ENCODE measurements at places on chromosomes 1 and 21.

GRCh38 chr1:20028125-20028524 is 41.9 kb upstream of the PLA2G5 start:
- no peak for DNase-seq

DNA sequence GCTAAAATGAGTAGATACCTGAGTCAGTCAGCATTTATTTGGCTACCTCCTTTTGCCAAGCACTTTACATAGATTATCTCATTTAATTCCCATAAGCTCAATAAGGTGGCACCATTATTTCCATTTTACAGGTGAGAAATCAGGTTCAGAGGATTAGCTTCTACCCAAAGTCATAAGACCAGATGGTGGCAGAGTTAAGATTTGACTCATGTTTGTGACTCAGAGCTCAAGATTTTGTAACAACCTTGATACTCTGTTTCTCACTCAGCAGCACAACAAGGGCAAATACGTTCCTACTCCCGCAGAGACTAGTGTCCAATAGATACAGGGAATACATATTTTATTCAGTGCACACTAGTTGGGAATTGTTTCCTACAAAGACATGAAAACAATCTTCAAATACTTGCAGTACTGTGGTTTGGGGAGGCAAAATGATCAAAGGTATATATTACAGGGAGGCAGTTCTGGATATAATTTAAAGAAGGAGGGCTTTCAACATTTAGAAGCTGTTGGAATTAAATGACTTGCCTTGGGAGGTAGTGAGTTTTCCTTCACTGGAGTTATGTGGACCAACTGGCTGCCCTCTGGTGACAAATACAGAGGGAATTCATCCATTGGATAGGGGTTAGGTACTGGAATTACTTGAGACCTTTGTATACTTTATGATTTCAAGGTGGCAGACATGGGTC is 3.6 kb downstream of the LEPR start:
- DNase-seq, result peak; percentile 88

- no peak for DNase-seq
Measured at GRCh38 chr21:33317786-33318486, 6.8 kb upstream of the IFNAR1 start.

DNA sequence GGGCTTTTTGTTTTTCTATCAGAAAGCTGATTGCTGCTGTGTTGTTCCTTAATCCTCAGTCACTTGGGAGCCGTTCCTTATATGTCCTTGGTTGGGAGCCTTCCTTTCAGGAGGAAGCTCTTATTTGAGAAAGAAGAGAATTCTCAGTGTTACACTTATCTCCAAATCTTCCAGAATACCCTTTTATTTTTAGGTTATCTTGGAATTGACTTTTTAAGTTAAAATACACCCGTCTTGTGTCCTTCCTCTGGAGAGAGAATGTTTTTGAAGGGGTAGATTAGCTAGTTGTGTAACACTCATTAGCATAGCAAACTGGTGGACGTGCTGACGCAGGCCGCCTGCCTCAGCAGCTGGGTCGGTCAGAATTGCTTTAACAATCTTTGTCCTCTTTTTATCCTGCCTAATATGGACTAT is 42.1 kb downstream of the LRRC8B start:
- DNase-seq, result no peak

GRCh38 chr1:32743380-32744070 is 41.0 kb upstream of the SYNC start:
- no peak for DNase-seq

GRCh38 chr21:41519806-41520559 is 12.0 kb upstream of the TMPRSS2 start:
- no peak for DNase-seq

- DNase-seq, result no peak
Measured at GRCh38 chr1:162011337-162012012, 12.2 kb downstream of the OLFML2B start.

DNA sequence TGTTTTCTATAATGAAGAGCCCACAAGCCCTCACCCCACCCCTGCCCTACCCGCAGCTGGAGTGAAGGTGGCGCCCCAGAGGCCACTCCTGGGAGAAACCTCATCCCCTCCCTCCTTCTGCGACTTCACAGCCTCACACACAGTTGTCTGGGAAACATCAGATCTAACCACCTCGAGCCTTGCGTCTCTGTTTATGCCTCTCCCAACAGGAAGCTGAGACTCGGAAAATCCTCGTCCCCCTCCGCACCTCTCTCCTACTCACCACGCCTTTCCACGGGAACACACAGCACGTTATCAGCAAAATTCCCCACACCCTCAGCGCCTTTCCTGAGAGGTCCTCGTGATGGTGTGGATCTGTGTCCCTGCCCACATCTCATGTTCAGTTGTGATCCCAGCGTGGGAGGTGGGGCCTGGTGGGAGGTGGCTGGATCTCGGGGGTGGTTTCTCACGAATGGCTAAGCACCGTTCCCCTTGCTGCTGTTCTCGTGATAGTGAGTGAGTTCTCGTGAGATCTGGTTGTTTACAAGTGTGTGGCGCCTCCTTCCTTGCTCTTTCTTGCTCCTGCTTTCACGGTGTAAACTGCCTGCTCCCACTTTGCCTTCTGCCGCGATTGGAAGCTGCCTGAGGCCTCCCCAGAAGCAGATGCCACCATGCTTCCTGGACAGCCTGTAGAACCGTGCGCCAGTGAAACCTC is 190.6 kb downstream of the KIF26B start:
- DNase-seq, result no peak
